ENCODE measurements at places on chromosomes 4 and X.
A peak's percentile ranks its signal among the peaks of the same experiment; 100 is the strongest.

- no peak for DNase-seq
These were observed 125.2 kb downstream of the COL25A1 start for GRCh38 chr4:109177096-109177810.

GRCh38 chr4:47530801-47531200, 45.7 kb downstream of the ATP10D start:
- DNase-seq = peak; percentile 41

DNA sequence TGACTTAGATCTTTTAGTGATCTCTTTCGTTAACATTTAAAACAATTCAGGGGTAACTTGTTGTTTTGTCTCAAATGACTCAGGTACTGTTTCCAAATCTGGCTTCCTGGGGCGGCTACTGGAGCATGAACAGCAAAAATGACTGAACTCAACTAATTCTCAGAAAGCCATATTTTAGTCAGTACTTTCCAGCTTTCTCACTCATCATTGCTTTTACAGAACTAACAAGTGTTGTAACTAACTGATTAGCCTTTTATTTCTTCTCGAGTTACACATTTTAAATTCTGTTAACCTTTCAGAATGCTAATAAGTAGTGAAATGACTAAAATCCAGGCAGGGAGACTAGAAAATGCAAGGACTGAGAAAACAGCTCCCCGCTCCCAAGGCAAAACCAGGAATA, 55.3 kb downstream of the JADE3 start:
- DNase-seq = no peak

- DNase-seq = peak; percentile 61
These were observed 20.3 kb downstream of the MEPE start for GRCh38 chr4:87853108-87853507.

DNA sequence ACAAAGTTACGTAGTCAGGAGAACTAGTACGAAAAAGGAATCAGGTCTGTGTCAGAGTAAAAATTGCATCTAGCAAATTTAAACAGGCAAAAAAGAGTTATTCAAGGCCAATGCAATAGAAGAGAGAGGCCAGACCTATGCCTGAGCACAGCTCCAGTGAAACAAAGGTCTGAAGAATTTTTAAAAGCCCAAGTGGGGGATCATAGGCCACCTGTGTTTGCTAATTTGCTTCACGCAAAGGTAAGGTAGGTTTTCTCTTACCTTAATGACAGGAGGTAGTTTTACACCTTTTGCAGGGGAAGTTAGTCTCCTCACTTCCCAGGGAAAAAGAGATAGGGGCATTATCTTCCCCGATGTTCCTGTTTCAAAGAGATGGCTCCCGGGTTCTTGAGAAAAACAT, 448.6 kb upstream of the TECRL start:
- DNase-seq = no peak

- DNase-seq = peak; percentile 2
These were observed 40.7 kb downstream of the SPATA18 start for GRCh38 chr4:52091801-52092200.

Data from ELR (cell line).